ENCODE measurements at places on chromosomes 13 and 19.

GRCh38 chr13:76053181-76053580, 417.1 kb downstream of the LMO7 start:
- DNase-seq, result no peak

GRCh38 chr19:42563352-42564210, 31.1 kb downstream of the CEACAM8 start:
- no peak for DNase-seq

DNA sequence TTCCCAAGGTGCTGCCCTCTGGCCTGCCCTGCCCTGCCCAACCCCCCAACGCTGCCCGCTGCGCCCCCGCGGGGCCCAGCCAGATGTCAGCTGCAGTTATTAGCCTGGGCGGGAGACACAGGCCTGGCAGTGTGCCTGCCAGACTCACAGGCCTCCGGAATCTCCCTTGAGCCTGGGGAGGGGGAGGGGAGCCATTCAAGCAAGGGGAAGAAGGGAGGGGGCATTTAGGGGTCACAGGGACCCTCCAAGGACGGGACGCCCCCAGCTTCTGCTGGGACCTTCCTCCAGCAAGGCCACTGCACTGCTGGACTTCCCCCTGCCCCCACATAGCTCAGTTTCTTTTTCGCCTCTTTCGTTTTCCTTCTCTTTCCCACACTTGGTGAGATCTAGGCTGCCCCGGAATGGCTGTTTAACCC, 2.6 kb upstream of the JUNB start:
- DNase-seq, result peak; percentile 36

- no peak for DNase-seq
Measured at GRCh38 chr13:85527316-85527715, 271.9 kb downstream of the SLITRK6 start.

DNA sequence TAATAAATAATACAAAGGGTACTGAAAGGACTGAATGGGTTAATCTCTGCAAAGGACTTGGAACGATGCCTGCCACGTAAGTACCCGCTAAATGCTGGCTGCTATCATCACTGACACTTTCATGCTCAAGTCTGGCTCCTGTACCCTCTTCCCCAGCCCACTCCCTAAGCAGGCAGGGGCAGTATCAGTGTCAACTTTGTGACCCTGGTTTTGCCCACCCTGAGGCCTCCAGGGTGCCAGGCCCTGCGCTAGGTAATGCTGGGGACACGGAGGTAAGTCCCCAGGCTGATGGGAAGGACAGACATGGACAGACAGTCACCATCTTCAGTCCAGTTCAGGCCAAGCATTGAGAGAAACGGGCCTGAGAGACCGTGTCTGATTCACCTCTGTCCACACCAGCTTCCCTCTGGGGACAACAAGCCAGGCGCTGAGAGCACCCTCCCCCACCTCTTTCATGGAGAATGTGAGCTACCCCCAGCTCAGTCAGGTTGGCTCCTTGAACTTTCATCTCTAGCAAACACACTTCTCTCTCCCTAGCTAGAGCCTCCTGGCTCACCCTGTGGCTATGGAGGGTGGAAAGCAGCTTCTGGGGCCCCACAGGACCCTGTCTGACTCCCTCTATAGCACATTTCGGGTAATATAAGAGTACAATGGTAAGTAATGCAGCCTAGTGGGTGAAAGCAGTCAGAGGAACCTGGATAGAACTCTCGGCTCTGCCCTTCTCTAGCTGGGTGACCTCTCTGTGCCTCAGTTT, 800 bp downstream of the ETFB start:
- no peak for DNase-seq

DNA sequence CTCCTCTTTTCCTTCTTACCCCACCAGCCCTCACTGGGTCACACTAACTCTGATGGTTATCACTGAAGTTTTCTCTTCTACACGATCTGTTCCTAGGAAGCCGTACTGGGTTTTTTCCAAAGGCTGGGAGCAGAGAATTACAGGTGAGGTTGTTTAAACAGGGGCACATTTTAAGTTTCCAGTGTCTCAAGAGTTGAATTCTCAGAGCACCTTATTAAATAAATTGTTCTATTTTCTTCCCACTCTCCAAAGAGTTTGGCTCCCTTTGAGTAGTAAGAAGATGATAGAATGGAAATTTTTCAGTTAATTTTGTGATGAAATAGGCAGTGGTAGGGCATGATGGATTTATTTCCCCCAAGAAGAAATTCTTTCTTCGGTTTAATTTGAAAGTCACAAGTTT, at the start of gene OR7D4:
Gene OR7D4 (minus strand): TSS at position 101 of the 400 bp plus-strand sequence. CDS start 4,752 bp downstream, outside the sequence.
- no peak for DNase-seq

- DNase-seq, result no peak
Measured at GRCh38 chr13:42807866-42808265, 26.5 kb downstream of the FAM216B start.

GRCh38 chr19:41646589-41647204, 19.8 kb upstream of the CEACAM4 start:
- DNase-seq, result peak; percentile 6

GRCh38 chr13:71865874-71866334, 1.1 kb downstream of the DACH1 start:
- DNase-seq, result no peak
